Left ventricle myocardium inferior (tissue), 1 donor: ENCODE measurements at places on chromosomes 12 and 14. TPM values are rescaled to one million over a fixed set of nuclear protein-coding genes. Genes with fewer than 3 reads are reported as not detected.

DNA sequence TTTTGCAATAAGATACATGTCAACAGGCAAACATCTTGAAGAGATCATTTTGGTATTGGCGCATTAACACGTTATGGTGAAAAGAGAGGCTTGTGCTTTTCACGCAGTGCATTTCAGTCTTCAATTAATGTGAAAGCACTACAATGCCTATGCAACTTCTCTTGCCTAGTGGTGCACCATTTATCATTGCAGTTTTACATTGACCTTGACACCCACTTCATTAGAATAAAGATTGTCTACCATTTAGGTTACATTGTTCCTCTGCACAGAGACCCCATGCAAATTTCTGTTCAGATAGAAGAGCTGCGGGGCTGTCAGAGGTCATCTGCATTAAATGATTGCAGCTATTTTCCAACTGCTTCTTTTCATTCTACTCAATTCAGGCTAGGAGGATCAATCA, 212.2 kb upstream of the NPAS3 start:
- DNase-seq = no peak

GRCh38 chr12:47207340-47207717, 127.6 kb upstream of the AMIGO2 start:
- DNase-seq = no peak

GRCh38 chr14:96827290-96827689, 30.1 kb downstream of the VRK1 start:
- DNase-seq = no peak

The AMHR2 gene
- 0.36 TPM for total RNA-seq

The MVK gene
- 8.4 TPM for total RNA-seq

DNA sequence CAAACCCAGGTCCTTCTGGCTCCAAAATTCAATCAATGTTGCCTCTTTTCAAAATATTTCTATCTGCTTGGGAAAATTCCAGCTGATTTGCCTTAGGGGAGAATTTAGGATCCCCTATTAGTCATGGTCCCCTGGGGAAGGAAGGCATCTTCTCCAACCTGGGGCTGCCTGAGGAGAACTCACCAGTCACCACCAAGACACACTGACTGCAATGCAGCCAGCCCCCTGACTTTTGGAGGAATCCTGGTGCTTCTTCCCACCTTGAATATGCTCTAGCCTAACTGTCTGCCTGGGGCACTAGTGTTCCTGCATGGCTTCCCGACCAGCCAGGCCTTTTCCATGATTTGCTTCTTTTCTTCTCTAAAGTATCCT, 71.8 kb upstream of the BCL2L14 start:
- DNase-seq = no peak

DNA sequence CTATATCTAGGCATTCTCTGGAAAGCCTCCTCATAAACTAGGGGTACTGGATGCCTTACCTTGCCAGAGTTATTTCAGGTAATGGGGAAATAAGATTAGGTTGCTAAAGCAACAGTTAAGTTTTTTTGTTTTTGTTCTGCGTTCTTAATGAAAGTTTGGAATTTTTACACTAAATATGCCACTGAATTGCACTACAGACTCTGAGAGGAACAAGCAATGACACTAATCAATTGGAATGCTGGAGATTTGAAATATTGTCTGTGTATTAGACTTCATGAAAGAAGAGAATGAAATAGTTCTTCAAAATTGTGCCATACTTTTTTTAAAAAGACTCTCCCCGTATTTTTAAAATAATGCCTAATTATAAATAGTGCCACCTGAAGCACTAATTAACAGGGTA, 287.8 kb downstream of the NAV3 start:
- no peak for DNase-seq
